Stimulated activated CD4-positive, alpha-beta T cell treated with anti-CD3 and anti-CD28 coated beads, Interleukin-4, amount 100 ng/mL, for 48 hours (primary cell): ENCODE measurements at places on chromosomes 3 and 15.

GRCh38 chr15:49154359-49154758, 1.0 kb downstream of the COPS2 start:
- DNase-seq = no peak

DNA sequence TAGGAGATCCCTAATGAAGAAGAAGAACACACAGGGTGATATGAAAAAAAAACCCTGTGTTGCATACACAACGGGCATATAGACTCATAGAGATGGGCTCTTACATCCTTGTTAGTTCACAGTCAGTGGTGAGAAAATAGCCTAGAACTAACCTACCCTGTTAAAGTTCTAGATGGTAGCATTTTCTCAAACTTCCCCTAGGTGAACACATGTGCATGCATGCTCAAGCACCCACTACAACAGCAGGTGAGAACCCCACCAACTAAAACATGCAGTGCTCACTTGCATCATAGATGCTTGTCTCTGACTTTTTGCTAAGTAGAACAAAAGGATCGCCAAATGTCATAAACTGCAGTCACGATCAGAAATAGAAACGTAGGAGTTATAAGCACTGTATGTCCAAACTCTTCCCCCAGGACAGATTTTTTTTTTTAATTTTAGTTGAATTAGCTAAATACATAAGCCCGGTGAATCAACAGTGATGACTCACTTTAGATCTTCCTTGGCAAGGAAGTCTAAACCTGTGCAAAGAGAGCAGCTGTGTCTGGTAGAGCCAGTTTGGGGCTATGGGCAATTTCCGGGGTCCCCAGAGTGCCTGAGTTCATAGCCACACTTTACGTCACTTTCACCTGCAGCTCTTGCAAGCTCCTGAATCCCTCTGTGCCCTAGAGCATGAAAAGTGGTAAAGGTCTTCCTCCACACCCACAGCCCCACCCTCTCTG, 96.2 kb upstream of the SEMA6D start:
- DNase-seq = no peak

DNA sequence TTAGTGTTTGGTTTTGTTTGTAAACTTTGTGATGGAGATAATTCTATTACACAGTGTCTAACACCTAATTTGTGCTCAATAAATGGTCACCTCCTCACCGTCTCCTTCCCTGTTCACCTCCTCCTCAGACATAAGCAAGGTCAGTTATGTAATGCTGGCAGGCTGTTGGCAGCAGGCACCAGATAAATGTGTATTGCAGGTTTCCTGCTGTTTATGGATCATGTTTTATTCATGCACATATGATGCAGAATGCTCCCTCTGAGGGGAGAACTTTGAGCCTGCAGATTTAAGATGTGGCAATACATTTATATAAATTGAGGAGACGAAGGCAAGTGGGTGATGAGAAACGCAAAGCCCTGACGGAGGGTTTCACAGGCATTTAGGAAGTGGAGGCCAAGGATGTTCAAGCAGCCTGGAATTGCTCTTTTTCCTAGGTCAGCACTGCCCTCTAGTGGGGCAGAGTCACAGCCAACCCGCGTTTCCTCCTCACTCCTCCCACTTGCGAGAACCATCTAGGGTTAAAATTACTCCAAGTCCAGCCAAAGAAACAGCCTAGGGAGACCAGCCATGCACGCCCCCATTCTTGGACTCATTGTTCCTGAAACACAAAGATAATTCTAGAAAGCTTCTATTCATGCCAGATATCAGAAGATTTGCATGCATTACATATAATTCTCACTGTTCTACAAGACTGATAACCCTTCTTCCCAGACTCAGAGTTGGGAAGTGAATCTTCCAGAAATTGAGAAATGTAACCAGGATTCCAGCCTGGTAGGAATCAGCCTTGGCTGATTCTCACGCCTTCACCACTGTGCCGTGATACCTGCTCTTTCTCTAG, 228.7 kb downstream of the SLCO3A1 start:
- DNase-seq = peak; percentile 49

- no peak for DNase-seq
Observed at GRCh38 chr3:144687862-144688261, 716.2 kb downstream of the DIPK2A start.
